ENCODE measurements at places on chromosomes 5 and 9.

- DNase-seq = no peak
These were observed 12.9 kb upstream of the CAST start for GRCh38 chr5:96649251-96649662.

DNA sequence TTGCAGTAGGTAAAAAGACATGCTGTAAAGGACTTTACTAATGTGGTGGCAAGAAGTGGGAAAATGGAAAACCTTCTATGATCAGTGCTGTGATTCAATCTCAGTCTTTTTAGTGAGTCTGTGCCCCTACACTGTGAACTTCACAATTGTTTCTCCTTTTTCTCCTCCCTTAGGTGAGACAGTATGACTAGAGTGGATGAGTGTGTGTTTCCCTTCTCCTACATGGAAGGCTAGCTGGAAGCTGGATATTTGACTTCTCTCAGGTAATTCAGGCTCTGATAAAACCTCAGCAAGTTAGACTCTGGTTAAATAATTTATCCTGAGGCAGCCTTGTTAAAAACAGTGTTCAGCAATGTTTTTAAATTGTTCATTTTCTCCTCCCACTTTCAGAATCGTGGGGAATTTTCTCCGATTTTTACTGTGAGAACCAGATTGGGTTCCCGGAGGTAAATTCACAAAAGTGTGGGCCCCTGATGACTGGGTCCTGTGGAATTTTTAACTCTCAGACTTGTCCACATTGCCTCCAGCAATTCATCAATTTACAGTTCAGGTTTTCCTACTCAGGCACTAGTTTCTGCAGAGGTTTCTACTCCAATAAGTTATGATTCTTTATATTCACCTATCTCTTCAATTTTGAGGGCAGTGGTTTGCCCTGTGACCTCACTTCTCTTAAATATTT, 149.1 kb upstream of the PIK3R1 start:
- no peak for DNase-seq

DNA sequence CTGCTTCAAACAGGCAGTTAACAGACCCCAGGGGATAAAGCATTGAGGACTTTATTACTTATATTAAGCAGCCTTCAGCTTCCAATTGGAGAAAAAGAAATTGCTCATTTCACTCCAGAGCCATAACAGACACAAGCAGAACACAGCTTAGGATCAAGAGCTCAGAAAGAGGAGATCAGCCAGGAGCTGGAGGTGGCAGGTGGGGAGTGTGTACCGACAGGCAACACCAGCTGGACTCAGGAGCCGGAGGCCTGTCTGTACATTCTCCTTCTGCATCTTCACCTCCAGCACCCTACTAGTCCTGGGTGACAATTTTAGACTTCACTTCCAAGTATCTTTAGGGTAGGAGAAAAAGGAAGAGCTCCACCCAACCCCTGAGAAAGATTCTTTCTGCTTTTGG, 35.8 kb downstream of the NRG2 start:
- no peak for DNase-seq

DNA sequence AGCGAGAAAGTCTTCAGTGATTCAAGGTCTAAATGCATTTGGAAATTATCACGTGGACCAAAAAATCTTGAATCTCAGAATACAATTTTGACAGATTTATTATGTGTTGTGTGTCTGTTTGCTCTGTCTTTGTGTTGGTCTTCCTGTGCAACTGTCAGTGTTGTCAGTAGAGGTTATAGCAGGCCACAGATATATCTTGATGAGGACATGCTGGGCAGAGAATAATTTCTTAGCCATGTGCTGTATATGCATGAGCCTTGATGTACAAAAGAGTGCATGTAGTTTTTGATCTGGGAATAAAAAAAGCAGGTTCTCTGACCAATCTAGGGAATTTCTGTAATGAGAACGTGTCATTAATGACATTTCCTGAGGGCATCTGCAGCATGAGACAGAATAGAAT, 57.6 kb downstream of the ZSWIM6 start:
- DNase-seq = no peak

DNA sequence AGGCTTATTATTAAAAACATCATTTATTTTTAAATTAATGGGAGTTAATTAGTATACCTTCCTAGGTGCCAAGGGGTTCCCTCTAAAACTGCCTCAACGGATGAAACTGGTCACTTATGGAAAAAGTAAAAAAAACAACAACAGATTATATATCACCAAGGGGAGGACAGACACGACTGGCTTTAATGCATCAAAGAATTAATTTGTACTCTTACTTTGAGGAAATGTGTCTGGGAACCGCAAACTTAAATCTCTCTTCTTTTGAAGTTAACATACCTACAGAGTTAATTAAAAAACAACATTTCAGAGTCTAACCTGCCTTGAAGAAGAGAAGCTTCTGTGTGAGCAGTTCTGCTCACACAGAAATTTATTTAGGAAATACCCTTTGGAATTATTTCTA, 354.6 kb downstream of the LRRC70 start:
- DNase-seq = no peak

DNA sequence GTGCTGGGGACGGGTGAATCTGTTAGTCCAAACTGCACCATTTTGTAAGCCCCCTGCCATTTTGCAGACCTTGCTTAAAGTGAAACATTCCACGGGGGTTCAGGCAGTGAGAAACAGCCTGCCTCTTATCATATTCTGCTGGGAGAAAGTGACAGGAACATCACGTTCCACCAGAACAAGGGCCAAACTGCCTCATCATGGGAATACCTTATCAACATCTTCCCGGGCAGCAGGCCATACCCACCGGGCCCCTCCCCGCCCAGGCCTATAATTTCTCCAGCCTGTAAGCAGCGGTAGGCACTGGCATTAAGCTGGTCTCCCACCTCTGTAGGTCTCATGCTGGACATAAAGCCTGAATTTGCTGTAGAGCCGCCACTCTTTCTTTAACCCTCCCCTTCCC, 1.5 kb upstream of the CFAP77 start:
- no peak for DNase-seq

- DNase-seq = no peak
These were observed 48.4 kb downstream of the ADAMTS16 start for GRCh38 chr5:5188376-5189050.

DNA sequence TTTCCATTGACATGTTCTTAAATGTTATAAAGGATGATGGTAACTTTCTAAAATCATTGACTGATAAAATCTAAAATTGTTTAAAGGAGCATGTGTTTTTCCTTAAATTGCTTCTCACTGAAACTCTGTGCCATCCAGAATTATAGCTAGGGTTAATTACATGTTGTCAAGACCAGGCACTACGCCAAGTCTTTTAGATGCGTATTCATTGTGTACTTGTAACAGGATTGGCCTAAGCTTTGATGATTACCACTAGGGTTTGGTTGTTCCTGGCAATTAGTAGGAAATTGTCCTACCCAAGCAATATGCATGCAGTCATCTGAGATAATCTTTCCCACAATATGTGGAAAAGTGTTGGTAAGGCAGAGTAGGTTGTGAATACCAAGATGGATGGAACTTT, 43.8 kb downstream of the PRKACG start:
- DNase-seq = no peak

GRCh38 chr5:78377056-78377717, 16.8 kb downstream of the SCAMP1 start:
- no peak for DNase-seq

- no peak for DNase-seq
These were observed at the start of gene MEF2C for GRCh38 chr5:88883059-88883835. Gene MEF2C, minus strand, starts transcription at chr5:88883184. Its CDS starts 59,396 bp downstream, at chr5:88823788.

DNA sequence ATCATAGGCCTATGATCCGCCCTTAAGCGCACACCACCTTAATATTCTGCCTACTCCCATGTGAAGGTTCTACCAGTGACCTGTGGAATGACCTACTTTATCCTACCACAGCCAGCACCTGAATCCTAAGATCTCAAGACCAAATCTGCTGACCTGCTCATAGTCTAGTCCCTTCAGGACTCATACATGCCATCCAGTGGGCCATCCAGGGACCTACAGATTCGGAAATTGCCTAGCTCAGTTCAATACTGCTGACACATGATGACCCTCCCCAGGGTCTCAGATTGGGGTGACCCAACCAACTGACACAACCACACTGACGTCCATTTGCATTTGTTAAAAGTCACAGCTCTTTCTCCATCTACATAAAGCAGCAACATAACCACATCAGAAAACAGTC, 443.8 kb upstream of the ST8SIA4 start:
- no peak for DNase-seq

GRCh38 chr5:41903382-41903891, 707 bp upstream of the RIMOC1 start:
- DNase-seq = no peak

DNA sequence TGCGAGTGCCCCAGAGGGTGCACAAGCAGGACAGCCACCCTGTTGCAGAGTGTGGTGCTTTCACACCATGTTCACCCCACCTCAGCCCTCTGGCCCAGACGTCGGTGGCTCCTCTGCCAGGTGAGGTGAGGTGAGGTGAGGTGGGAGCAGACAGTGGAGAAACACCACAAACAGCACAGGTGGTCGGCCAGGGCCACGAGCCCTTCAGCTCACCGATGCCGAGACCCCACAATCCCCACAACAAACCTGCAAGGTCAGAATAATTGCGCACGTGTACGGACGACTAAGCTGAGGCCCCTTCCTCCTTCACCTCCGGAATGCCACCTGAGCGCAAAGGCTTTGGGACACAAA, 10.5 kb downstream of the BRD3 start:
- DNase-seq = no peak

GRCh38 chr5:69517763-69518212, 25.2 kb downstream of the OCLN start:
- DNase-seq = no peak

GRCh38 chr9:1102642-1102970, 52.4 kb downstream of the DMRT2 start:
- DNase-seq = no peak

- DNase-seq = no peak
These were observed 135.5 kb upstream of the EFNA5 start for GRCh38 chr5:107806271-107806670.

DNA sequence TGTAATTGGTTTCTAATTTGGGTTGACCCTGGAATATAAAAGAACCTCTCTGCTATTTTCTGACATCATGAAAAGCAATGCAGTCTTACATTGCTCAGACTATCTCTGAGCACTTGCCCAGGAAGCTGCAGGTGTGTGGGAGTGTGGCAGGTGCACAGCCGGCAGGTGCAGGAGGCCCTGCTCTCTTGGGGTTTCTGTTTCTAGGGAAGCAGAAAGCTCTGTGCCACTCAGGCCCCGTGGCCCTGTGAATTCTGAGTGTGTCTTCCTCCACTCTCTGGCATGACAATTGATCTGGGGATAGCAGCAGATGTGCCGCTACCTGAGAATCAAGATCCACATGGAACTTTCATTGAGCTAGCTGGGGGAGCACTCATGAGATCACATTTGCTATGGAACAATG, 45.7 kb upstream of the IRX2 start:
- DNase-seq = no peak

- DNase-seq = no peak
These were observed 84.5 kb downstream of the HAPLN1 start for GRCh38 chr5:83636156-83636555.

- DNase-seq = no peak
These were observed 80.1 kb downstream of the ANKRD31 start for GRCh38 chr5:75156585-75156984.

DNA sequence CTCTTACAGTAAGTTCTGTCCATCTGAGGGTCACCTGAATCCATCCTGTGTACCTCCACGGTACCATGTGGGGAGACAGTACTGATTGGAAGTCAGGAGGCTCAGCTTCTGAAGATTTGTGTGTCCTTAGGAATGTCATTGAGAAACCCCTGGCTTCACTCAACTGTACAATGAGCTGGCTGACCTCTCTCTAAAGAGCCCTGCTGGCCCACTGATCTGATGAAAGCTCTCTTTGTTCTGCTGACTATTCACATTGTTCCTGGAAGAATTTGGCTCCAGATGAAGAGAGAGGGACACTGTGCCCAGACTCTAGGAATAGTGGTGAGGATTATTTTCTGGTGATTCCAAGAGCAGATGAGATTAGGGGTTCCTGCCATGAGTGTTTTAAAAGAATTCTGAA, 141.2 kb downstream of the LURAP1L start:
- DNase-seq = no peak

- DNase-seq = peak; percentile 95
These were observed 19.4 kb downstream of the GBGT1 start for GRCh38 chr9:133144142-133144903.

DNA sequence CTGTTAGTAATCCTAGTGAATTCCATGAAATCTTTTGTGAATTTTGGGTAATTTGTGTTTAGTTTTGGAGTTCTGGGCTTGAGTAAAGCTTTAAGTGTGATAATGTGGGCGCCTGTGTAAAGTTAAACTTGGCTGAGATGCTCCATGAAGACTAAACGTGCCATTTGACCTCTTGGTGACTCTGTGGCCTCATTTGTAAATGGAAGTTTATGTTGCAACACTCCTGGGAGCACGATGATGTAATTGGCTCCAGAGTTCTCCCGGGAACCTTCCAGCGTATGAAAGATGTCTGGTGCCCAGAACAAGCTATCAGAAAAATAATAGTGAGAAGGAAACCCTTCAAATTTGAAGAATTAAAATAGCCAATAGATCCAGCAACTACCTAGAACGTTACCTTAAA, 981.2 kb downstream of the TLE4 start:
- no peak for DNase-seq

- no peak for DNase-seq
These were observed 48.6 kb upstream of the PTPRD start for GRCh38 chr9:10661376-10661775.

DNA sequence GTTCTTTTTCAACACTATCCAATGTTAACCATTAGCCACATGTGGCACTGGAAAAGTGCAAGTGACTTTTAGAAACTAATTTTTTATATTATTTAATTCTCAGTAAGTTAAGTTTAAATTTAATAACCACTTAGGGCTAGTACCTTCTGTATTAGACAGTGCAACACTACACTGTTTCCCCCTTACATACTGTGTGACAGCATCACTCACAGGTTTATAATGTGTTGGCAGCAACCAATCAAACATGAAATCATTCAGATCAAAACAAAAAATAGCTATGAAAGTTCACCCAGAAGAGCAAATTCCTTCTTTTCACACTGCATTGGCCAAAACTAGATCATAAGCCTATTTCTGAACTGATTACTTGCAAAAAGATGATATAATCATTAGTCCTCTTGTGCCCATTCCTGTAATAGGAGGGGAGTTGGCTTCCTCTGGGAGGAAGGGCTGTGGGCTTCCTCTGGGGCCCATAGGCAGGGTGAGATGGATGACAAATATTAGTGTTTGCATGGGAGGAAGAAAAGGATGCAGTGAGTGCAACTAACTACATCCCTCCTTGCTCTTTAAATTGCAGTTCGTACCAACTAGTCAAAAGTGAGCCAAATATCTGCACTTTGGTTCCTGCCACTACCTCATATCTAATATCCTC, 708.1 kb upstream of the RGMB start:
- no peak for DNase-seq
